H9 (cell line): ENCODE measurements at places on chromosomes 7 and 10.

DNA sequence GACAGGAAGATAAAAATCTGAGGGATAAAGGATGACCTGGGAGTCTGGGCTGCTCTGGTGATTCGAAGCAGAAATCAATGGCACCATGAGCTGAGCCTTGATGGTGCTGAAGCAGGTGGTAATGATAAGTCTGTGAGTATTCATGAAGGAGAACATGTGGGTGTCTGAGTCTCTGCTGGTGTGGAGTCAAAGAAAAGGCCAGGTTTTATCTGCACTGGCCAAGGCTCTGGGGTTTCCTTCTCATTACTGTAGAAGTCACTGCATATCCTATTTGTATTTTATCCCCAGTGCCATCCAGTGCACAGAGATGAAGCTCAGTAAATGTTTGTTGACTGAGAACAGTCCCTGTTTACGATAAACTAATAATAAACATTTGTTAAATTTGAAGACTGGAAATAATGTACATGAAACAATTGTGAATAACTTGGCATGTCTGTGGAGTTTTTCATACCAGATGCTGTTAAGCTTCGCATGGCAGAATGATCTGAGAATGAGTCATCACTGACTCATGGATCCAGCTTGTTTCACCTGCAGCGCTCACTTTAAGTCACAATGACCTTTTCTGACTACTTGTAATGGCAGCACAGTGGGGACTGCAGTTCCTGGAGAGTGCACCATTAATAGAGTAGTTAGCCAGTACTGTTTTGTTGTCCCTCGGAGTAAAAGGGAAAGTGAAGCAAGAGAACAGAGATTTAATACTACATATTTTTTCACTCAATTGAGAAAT lies 538.5 kb downstream of the HTR7 start:
- DNase-seq: peak; percentile 81

DNA sequence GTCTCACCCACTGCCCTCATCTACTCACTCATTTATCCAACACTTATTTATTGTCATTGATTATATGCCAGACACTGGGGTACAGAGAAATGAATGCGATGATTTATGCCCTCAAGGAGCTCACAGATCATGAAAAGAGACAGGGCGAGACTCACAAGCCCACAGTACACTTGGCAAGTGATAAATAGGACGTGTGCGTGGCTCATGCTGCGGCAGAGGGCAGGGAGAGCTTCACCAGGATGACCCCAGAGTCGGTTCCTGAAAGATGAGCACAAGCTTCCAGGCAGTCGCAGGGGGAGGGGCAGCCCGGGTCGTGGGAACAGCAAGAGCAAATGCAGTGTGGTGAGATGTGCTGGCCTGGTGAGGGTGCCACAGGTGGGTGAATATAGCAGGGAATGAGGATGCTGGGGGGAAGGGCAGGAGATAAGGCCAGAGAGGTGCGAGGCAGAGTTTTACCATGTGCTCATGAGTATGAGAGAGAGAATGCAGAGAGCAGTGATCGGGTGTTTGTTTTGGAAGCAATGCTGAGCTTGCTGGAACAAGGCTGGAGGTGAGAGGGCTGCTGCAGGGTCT lies 70.9 kb downstream of the ATXN7L1 start:
- peak; percentile 70 for DNase-seq

- DNase-seq: peak; percentile 74
Observed at GRCh38 chr7:148941598-148942275, 57.6 kb upstream of the EZH2 start.

GRCh38 chr7:103504505-103505135 lies 58.6 kb upstream of the SLC26A5 start:
- DNase-seq: peak; percentile 31

DNA sequence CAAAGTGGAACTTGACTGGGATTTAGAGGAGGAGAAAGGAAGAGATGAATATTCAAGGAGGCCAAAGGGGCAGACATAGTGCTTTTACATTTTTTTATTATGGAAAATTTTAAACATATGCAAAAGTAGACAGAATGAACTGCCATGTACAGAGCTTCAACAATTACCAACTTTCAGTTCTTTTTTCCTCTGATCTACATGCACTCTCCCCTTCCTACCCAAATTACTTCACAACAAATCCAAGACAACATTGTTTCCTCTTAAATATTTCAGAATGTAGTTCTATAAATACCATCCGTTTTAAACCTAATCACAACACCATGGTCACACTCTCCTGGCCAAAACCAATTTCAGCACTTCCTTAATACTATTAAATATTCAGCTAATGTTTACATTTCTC lies 83.5 kb upstream of the FZD1 start:
- no peak for DNase-seq

GRCh38 chr7:81195033-81195432 lies 276.2 kb upstream of the SEMA3C start:
- no peak for DNase-seq

DNA sequence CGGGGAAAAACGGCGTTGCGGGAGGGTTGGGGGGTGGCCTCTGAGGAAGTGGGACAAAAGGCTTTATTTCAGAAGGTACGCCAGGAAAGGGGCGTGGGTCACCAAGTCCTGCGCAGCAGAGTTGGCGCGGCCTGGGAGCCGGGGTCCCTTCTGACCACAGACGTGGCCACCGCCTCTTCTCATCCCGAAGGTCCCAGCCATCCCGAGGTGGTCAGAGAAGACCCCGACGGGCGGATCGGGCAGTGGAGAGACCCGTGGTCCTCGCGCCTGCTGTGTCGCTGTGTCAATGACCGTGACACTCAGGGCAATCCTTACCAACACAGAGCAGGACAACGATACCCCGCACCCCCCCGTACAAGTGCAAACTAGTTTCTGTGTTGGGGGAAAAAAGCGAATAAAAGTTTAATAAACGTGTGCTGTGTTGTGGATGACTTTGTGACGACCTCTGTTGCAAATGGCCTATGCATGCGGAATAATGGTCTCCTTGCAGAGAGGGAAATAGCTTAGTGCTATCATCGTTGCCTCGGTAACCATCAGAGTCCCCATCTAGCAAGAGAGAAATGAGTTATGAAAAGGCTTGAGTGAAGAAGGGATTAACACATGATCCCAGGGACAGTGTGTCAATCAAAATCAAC lies 19.4 kb upstream of the GATA3 start:
- DNase-seq: no peak

DNA sequence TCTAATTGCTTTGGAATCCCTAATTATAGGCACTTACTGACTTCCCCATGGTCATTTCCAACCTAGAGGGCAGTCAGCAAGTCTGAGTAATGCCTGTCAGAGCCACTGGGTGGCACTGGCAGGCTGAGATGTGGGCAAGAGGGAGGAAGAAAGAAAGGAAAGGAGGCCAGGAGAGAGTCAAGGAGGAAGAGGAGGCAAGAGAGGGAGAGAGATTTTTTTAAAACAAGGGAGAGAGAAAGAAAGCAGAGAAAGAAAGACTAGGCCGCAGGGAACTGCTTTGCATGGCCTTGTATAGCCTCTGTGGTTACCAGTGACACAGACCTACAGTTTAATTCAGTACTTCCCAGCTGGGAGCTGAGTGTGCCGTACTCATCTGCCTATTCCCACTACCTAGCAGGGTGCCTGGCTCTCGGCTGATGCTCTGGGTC lies 210.4 kb upstream of the ADO start:
- DNase-seq: peak; percentile 72

DNA sequence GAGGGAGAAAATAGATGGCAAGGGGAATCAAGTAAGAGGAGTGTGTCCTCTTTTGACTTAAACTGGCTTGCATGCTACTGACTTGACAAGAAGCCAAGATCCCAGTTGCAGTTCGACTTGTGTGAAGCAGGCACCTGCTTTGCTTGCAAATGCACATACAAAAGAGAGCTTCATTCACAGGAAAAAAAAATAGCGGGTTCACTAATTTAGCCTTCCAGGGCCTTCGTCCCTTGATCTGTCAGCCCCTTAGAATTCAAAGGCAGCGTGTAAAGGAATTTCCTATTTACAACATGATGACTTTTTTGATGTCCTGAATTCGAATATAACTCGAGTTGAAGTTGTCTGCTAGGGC lies 192.1 kb downstream of the CELF2 start:
- DNase-seq: no peak

- no peak for DNase-seq
Observed at GRCh38 chr10:104233817-104234216, 1.7 kb upstream of the CFAP43 start.

DNA sequence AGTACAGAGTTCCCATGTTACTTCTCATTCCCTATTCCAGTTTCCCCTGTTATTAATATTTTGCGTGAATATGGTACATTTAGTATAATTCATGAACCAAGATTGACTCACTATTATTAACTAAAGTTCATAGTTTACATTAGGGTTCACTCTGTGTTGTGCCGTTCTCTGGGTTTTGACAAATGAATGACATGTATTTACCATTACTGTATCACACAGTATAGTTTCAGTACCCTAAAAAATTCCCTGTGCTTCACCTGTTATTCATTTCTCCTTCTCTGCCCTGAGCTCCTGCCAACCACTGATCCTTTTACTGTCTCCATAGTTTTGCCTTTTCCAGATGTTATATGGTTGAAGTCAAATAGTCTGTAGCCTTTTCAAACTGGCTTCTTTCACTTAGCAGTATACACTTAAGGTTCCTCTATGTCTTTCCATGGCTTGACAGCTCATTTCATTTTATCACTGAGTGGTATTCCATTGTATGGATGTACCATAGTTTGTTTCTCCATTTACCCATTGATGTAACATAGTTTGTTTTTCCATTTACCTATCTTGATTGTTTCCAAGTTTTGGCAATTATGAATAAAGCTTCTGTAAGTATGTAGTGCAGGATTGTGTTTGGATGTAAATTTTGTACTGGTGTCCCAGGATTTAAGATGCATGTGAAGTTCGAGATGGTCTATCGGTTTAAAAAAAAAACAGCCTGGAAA lies 58.8 kb downstream of the CDK14 start:
- no peak for DNase-seq

DNA sequence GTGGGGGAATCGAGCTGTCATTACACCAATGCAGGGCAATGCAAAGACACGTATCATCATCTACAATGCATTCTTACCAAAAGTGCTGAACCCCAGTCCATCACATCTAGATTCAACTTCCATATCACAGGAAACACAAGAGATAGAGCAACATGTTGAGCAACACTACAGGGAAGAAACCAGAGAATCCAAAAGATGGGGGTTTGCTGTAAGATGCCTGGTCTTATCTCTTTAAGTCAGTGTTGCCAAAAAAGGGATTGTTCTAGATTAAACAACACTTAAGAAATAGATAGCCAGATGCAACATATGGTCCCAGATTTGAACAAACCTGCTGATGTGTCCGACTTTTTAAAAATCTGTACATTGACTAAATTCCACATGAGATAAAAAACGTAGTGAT lies 315.6 kb upstream of the IMMP2L start:
- DNase-seq: no peak

- no peak for DNase-seq
Observed at GRCh38 chr10:98349508-98349922, 65.5 kb downstream of the PYROXD2 start.

DNA sequence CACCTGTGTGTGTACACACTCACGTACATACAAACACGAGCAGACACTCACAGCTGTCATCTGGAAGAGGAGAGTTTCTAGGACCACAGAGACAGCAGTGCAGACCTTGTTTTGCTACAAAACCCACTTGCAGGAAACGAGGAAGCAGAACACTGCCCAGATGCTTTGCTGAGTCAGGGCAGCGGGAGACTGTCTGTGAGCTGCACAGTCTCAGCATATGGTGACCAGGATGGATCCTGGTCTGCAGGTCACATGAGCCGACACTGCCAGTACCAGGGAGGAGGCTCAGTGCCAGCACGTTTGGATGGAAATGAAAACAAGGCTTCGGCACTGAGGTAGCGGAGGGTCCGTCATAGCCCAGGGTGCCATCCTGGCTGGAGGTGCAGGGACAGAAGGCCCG lies 117.6 kb upstream of the DPP6 start:
- no peak for DNase-seq

- no peak for DNase-seq
Observed at GRCh38 chr7:126370038-126370668, 882.6 kb downstream of the GRM8 start.

DNA sequence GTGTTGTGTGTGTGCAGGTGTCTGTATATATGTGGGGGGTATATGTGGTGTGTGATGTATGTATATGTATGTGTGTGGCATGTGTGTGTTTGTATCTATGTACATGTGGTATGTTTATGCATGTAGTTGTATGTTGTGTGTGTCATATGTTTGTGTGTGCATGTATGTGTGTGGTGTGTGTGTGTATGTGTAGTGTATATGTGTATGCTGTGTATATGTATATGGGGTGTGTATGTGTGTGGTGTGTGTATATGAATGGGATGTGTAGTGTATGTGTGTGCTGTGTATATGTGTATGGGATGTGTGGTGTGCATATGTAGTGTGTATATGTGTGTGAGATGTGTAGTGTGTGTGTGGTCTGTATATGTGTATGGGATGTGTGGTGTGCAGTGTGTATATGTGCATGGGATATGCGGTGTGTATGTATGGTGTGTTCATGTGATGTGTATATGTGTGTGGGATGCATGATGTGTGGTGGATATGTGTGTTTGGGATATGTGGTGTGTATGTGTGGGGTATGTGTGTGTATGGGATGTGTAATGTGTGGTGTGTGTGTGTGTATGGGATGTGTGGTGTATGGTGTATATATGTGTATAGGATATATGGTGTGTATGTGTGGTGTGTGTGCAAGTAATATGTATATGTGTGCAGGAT lies 30.0 kb downstream of the IKZF1 start:
- DNase-seq: no peak

- no peak for DNase-seq
Observed at GRCh38 chr7:27073076-27073475, 22.7 kb downstream of the HOXA1 start.

- DNase-seq: no peak
Observed at GRCh38 chr10:61486251-61486650, 33.1 kb upstream of the TMEM26 start.

GRCh38 chr7:66921918-66922486 lies 977 bp downstream of the TMEM248 start:
- DNase-seq: no peak

DNA sequence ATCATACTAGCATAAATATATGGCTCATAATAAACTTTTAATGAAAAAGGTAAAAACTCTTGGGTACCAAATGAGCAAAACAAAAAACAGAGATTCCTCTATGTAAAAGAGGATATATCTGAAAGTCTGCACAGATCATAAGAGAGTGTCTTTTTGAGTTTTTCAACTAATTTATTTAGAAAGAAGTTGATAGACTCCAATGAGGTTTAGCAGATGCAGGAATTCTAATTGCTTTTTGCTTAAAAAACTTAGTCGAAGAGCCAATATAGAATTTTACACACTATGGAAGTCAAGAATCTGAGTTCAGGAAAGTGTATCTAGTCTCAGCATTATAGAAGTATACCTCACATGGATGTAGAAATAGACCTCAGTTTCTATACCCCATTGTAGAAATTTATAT lies 3.4 kb upstream of the MLLT10 start:
- DNase-seq: no peak
